Left renal cortex interstitium (tissue), 4 donors: ENCODE measurements at places on chromosomes 11 and 22. TPM values are rescaled to one million over a fixed set of nuclear protein-coding genes. Genes with fewer than 3 reads are reported as not detected.

CAT gene
- polyA plus RNA-seq: 155 TPM

- no peak for DNase-seq
These were observed 33.3 kb downstream of the IGHMBP2 start for GRCh38 chr11:68936676-68937620.

GRCh38 chr22:29503811-29504372 lies 23.9 kb downstream of the NEFH start:
- no peak for DNase-seq

GRCh38 chr11:86696451-86696850 lies 24.0 kb upstream of the ME3 start:
- no peak for DNase-seq

GRCh38 chr11:33996498-33997454 lies 54.8 kb upstream of the CAPRIN1 start:
- no peak for DNase-seq

DNA sequence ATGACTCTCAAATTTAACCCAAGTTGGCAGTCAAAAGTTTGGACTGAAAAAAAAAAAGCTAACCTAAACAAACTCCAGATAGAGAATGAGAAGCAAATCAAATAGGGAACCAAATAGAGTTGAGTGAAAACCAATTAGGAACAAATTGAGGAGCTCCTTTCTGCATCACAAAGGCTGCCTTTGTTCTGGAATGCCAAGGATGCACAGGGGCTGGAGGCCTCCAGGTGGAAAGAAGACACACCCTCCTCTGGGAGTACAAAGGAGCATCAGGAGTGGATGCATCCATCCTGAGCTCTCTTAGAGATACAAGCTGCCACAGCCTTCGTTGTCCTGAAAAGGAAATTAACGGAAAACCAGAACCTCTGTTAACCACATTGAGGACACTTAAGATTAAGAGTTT lies 73.3 kb downstream of the MRGPRX1 start:
- DNase-seq: no peak

- no peak for DNase-seq
These were observed 18.4 kb upstream of the TAB1 start for GRCh38 chr22:39381009-39381755.

DNA sequence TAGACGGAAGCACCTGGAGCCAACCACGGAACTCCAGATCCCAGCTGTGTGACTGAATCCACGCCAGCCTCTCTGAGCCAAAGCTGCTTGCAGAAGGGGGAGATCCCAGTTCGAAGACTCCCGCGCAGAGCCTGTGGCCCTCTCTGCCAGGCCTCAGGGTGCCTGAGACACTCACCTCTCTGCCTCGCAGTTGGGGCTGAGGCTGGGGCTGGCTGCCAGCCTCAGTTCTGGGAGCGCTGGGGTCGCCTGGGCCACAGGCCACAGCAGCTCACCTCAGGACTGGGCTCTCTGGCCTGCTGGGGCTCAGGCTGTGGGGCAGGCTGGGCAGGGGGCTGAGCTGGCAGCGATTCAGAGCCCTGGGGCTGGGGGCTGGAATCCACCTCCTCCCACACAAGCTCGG lies 8.2 kb upstream of the IGF2 start:
- DNase-seq: no peak

- no peak for DNase-seq
These were observed 257.8 kb upstream of the SYN3 start for GRCh38 chr22:33315954-33316353.

DNA sequence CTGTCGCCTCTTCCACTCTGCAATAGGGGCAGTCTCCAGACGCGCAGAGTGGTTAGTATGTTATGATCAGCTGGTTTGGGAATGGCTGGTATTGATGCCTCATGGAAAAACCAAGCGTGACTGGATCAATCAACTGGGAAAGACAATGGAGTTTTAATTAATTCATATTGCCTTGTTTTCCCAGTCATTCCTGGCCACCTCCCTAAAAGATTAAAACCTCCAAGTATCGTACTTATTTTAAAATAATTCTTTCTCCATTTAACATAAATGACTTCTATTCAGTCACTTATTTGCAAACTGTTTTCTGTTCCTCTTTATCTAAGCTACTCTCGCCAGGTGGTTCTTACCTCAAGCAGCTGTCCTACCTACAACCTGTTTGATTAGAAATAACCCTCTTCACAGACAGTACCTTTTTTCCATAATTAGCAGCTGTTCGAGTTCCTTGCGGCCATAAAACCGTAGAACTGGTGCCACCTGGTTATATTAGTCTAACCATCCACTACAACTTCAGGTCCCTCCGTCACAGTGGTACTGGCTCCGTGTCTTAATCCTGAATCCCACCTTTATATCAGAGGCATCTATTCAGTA lies 898 bp downstream of the ZNF215 start:
- no peak for DNase-seq

SPI1 gene
- polyA plus RNA-seq: 5.5 TPM

MPZL3 gene
- polyA plus RNA-seq: 4.2 TPM

- DNase-seq: no peak
These were observed 10.1 kb upstream of the HTR3B start for GRCh38 chr11:113894421-113894996.

KAT5 gene
- polyA plus RNA-seq: 80.9 TPM

- no peak for DNase-seq
These were observed 82.7 kb downstream of the TP53I11 start for GRCh38 chr11:44868021-44868420.

DNA sequence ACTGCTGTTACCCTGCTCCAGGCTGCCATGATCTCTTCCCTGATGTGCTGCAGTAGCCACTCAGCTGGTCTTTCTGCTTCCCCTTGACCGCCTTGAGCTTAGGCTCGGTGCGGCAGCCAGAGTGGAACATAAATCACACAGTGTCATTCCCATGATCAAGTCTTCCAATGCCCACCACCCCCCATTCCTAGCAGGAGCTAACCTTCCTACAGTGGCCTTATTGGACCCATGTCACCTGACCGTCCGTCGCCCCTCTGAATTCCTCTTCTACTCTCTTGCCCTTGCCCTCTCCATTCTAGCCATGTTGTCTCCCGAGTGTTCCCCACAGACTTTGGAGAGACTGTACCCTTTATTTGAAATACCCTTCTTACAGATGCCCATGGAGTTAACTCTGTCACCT lies 43.4 kb downstream of the OTOG start:
- no peak for DNase-seq

DNA sequence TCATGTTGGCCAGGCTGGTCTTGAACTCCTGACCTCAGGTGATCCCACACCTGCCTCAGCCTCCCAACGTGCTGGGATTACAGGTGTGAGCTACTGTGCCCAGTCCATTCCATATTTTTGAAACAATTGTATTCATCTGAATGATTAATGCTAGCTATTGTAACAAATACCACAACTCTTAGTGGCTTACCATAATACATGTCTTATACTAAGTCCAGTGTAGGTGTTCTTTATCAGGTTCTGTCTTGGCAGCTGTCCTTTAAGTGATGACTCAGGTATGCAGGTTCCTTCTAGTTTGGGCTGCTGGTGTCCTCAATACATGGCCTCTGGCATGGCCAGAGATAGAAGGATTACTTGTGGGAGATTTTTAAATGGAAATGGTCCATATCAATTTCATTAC lies 39.0 kb downstream of the UVRAG start:
- DNase-seq: no peak

DRD4 gene
- polyA plus RNA-seq: 4.6 TPM

TSPO gene
- polyA plus RNA-seq: 36.2 TPM

IGLL1 gene
- polyA plus RNA-seq: 1.4 TPM

MRGPRX3 gene
- polyA plus RNA-seq: not detected

DKK3 gene
- 51.5 TPM for polyA plus RNA-seq

- no peak for DNase-seq
These were observed 38.2 kb downstream of the KIAA0930 start for GRCh38 chr22:45202333-45203149.

DNA sequence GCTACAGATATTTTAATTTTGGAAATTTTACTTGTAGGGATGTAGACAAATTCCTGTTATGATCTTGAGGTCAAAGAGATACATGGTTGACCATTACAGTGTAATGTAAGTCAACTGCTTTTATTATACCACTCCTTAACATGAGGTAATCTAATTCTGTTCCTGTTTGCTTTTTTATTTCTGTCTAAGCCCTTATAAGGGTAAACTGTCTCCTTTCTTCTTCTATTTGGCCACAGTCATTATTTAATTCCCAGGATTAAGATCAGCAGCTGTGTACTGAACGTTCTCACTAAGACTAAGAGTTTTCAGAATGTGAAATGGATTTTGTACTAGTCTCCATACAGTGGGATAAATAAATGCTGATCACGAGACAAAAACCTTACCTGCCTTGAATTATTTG lies 32.8 kb downstream of the C2CD3 start:
- DNase-seq: no peak

ZBED4 gene
- polyA plus RNA-seq: 19.1 TPM

DNA sequence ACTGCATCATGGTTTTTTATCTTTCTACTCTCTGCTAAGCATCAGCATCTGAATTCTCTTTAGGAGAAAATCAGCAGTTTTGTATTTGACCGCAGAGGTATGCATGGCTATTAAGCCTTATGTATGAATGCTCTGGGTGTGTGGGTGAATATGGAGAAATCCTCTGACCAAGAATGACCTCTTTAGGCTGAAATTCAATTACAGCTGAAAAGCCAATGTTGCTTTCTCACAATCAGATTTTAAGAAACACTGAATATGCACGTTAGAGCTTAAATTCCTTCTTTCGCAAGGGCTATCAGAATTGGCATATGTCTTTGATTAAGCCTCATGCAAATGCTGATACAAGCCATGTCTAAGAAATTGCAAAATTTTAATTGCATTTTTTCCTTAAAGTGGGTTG lies 43.2 kb downstream of the ARHGAP42 start:
- no peak for DNase-seq

GAL3ST1 gene
- polyA plus RNA-seq: 35.2 TPM

MYOD1 gene
- not detected for polyA plus RNA-seq

PSMA1 gene
- polyA plus RNA-seq: 187 TPM

NCF4 gene
- polyA plus RNA-seq: 1.9 TPM

- no peak for DNase-seq
These were observed 69.5 kb downstream of the DBX1 start for GRCh38 chr11:20090654-20091374.

APOL4 gene
- polyA plus RNA-seq: 8.0 TPM

GRCh38 chr11:11844272-11844671 lies 2.5 kb downstream of the USP47 start:
- no peak for DNase-seq

DNA sequence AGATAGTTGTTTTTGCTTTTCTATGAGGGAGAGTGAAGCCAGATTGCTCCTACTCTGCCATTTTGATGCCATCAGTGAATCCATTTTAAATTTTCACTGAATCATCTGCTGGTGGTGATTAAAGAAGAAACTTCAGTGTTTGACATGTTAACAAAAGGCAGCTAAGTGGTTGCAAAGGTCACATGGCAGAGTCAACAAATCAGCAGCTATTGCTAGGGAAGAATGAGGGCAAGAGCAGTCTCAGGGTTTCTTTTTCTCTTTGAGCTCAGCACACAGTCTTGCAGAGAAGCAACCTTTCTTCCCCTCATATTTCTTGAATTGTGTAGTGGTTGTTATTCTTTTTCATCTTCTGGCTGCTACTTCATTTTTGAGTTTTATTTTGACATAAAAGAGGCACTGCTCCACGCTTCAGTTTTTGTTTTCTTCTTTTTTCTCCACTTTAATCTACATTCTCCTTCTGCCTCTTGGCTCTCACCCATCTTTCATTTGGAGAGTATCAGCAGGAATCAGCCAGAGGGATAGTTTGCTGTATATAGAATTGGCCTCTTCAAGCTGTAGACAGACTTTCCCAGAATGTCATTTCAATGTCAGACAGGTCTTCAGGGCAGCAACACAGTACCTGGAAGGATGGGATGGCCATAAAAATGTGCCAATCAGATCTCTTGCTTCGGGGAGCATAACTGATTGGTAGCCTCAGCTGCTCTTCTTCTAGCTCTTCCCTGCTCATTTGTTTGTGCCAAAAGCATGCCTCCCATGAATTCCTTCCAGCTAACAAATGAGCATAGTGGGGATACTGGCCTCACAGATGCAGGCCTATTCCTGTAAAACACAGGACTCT lies 153.9 kb downstream of the TRPC6 start:
- no peak for DNase-seq

TRIM29 gene
- polyA plus RNA-seq: 2.2 TPM

DNA sequence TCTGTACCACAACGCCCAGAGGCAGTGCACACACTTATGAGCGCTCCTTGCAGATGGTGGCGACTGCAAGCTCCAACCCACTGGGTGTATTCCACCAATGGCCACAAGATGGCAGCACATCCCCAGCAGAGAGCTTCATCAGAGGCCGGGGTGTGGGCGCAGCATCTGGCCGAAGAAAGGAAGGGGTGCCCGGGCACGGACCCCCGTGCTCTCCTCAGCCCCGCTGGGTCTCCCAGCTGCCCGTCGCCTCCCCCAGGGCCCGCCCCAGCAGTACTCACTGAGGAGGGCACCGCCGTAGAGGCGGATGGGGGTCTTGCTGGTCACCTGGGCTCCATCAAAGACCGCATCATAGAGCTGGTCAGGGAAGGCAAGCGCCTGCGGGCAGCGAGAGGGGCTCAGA lies 14.2 kb downstream of the TP53I11 start:
- no peak for DNase-seq

DNA sequence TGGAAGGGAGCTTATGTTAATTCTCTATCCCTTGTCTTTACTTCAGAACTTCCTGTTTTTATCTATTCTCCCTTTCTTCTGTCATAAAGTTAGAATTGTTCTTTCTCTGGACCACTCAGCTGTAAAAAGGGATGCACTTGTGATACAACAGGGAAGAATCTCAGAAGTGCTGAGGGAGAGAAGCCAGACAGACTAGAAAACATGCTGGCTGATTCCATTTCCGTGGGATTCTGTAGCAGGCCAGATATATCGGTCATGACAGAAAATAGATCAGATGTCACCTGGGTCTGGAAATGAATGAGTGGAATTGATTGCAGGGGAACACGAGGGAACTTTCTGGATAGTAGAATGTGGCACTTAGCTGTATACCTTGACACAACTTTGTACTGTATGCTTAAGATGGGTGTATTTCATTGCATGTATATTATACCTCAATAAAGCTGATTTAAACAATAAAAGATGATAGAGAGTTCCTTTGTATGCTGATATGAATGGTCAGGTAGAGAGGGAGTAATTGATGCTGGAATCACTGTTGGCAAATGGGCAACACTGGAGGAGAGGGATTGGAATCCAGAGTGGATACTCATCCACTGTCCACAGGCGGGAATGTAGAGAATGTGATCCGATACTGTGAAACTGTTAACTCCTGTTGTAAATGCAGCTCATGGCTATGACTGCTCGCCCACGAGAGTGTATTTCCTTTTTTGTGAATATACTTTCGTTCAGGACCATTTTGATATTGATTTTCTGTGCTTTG lies 59.6 kb downstream of the ATXN10 start:
- no peak for DNase-seq

GRCh38 chr11:77884186-77884828 lies 63.4 kb downstream of the AAMDC start:
- no peak for DNase-seq

DNA sequence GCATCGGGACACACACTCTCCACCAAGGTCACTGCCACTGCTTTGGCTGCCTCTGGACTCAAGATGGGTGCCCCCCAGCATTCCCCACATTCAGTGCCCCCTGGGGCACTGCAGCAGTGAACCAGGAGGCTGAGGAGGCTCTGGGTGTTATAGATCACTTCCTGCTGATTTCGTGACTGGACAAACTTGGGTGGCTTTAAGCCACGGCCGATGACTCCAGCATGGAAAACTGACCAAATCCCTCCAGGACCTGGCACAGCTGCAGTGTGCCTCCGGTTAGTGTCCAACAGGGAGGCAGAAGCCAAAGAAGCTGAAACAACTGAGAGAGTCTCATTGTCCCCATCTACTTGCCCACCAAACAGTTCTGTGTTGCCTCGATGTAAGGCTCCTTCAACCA lies 1.2 kb upstream of the GANAB start:
- DNase-seq: no peak

GRCh38 chr11:101128571-101129202 lies 926 bp downstream of the PGR start:
- no peak for DNase-seq

- no peak for DNase-seq
These were observed 44.1 kb upstream of the CCDC90B start for GRCh38 chr11:83330303-83330702.

RASD2 gene
- 1.7 TPM for polyA plus RNA-seq
